ENCODE measurements at places on chromosomes 11 and 22. TPM values are rescaled to one million over a fixed set of nuclear protein-coding genes. Genes with fewer than 3 reads are reported as not detected.

DNA sequence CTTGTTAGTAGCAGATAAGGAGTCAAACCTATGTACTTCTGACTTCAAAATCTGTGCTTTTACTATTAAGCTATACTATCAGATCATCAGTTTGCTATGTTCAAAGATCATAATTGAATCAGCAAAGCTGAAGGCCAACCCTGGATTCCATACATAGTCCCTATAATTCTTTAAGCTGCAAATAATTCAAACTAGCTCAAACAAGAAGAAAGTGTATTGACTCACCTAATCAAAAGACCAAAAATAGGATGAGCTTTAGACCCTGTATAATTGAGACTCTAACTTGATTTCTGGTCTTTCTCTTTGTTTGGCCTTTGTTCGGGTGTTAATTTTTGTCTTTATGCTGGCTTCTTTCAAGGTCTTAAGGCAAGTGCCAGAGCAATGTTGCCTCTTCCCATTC, 213.7 kb downstream of the CWF19L2 start:
- no peak overlapping the region for H3K4me3 ChIP-seq
- no peak overlapping the region for H3K27ac ChIP-seq
- H3K27me3 ChIP-seq = no peaks in the 10 kb centered on the region
- no peak for DNase-seq

GRCh38 chr22:49513358-49513851, 314.3 kb downstream of the BRD1 start:
- H3K36me3 ChIP-seq = no peaks in the 10 kb centered on the region
- peaks cover 11% of the 10 kb centered on the region for H3K4me1 ChIP-seq
- no peak overlapping the region for H3K4me3 ChIP-seq

GRCh38 chr11:19337779-19338178, 97.0 kb upstream of the E2F8 start:
- no peak overlapping the region for H3K4me3 ChIP-seq
- no peaks in the 10 kb centered on the region for H3K36me3 ChIP-seq
- no peak overlapping the region for H3K27ac ChIP-seq
- peaks cover 3% of the 10 kb centered on the region for H3K27me3 ChIP-seq
- DNase-seq = no peak

DNA sequence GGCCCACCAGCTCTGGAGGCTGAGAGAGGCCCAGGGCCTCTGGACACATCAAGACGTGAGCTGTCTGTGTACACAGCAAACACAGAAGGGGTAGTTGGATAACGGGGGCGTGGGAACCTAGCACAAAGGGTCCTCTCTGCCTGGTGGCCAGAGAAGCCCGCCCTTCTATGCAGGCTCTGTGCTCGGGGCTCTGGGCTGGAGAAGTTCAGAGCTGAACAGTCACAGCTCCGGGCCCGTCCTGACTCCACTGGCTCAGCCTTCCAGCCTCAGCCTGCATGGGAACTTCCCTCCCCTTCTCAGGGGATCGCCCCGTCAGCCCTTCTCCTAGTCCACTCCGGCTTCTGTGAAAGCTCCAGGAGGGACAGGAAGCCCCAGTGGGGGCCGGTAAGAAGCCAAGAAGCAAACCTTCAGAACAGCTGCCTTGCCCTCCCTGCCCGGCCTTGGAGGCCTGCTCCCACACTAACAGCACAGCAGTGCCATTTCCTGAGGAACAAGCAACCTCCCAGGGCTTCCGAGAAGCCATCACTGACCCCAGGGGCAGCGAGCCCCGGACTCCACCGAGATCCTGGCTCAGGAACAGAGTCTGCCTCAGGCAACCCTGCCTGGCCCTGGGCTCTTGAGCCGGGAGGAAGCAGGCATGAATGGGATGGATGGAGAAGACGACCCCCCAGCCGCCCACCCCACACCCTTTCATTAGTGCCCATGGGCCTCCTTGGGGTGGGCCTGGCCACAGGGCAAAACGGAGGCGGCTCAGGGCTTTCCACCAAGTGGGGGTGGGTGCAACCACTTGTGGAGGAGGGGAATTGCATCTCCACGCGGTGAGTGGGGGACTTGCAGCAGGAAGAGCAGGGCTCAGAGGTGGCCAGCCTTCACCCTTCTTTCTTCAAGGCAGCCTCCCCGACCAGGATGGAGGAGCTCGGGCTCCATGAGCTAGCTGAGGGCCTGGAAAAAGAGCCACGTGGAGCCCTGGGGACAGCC, 119.8 kb downstream of the ST3GAL4 start:
- H3K36me3 ChIP-seq = no peaks in the 10 kb centered on the region
- no peak for DNase-seq
- no peak overlapping the region for H3K27ac ChIP-seq
- H3K4me1 ChIP-seq = peaks cover 11% of the 10 kb centered on the region

GRCh38 chr11:87298155-87298554, 260.4 kb downstream of the TMEM135 start:
- no peaks in the 10 kb centered on the region for H3K27me3 ChIP-seq
- H3K4me1 ChIP-seq = no peaks in the 10 kb centered on the region
- H3K36me3 ChIP-seq = no peaks in the 10 kb centered on the region
- no peak overlapping the region for H3K4me3 ChIP-seq
- no peak overlapping the region for H3K27ac ChIP-seq
- no peak for DNase-seq

- H3K36me3 ChIP-seq = no peaks in the 10 kb centered on the region
- H3K27me3 ChIP-seq = no peaks in the 10 kb centered on the region
- H3K4me1 ChIP-seq = no peaks in the 10 kb centered on the region
- H3K27ac ChIP-seq = no peak overlapping the region
- H3K4me3 ChIP-seq = no peak overlapping the region
Observed at GRCh38 chr22:47768027-47768426, 1005.6 kb downstream of the TBC1D22A start.

DNA sequence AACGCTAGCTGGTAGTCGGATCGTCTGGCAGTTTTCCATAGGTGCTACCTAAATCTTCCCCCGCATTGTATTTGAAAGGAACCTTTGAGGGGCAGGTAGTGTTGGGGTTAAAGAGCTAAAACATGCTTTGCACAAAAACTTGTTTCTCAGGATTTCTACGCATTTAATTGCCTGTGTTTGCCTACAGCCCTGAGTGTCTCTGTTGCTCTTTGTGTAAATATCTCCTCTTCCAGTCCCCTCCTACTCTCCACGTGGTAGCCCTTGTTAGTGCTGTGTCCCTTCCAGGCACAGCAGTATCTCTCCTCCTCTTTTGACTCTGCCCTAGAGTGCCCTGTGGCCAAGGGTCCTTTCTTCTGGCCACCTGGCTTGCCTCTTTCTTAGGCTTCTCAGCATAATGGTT, 81.7 kb downstream of the BARX2 start:
- no peak overlapping the region for H3K4me3 ChIP-seq
- no peaks in the 10 kb centered on the region for H3K4me1 ChIP-seq
- H3K27ac ChIP-seq = no peak overlapping the region
- no peaks in the 10 kb centered on the region for H3K27me3 ChIP-seq

DNA sequence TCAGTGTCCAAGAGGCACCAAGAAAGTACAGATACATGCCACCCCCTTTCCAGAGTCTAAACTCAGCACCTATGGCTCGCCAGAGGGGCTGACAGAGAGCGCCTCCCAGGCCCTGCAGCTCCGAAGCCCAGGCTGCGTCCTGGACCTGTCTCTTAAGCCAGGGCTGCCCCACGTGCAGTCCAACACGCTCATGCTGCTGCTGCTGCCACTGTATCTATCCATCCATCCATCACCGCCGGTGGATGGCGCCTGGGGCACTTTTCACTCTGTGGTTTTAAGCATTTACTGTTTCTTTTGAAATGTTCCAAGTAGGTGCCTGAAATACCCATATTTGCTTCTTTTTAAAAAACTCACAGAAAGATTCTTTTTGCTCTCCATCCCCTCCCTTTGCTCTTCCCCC, 41.8 kb downstream of the MACROD1 start:
- H3K36me3 ChIP-seq = no peaks in the 10 kb centered on the region
- H3K4me3 ChIP-seq = no peak overlapping the region
- no peak overlapping the region for H3K27ac ChIP-seq
- no peak for DNase-seq

GRCh38 chr11:7531011-7531410, 17.2 kb downstream of the PPFIBP2 start:
- H3K4me1 ChIP-seq = peaks cover 18% of the 10 kb centered on the region
- H3K36me3 ChIP-seq = no peaks in the 10 kb centered on the region
- H3K27me3 ChIP-seq = no peaks in the 10 kb centered on the region
- H3K27ac ChIP-seq = no peak overlapping the region
- no peak for DNase-seq

GRIK4 gene
- not detected for total RNA-seq

LSP1 gene
- 232 TPM for total RNA-seq

FAM181B gene
- total RNA-seq = 0.11 TPM

APLNR gene
- total RNA-seq = not detected

Data from CD4-positive, alpha-beta T cell (primary cell).